ENCODE measurements at places on chromosomes 1 and 21.
A peak's percentile ranks its signal among the peaks of the same experiment; 100 is the strongest.

GRCh38 chr1:158793604-158794003 is 12.6 kb upstream of the OR6N2 start:
- peak; percentile 43 for DNase-seq

DNA sequence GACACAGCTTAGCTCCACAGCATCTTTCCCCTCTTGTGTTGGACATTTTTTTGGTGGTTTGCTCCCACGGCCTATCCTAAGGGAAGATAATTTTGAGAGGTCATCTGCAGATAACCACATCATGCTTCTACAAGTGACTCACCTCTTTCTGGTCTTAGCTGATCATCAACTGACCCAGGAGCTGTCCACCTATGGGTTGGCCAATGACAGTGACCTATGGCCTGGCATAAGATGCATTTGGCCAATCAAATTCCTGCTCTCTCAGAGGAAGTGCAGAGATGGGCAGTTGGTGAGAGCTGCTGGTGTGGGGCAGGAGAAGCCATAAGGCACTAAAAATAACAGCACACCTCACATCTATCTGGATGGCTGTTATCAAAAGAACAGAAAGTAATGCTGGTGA is 100.0 kb upstream of the CLDN14 start:
- DNase-seq, result no peak

DNA sequence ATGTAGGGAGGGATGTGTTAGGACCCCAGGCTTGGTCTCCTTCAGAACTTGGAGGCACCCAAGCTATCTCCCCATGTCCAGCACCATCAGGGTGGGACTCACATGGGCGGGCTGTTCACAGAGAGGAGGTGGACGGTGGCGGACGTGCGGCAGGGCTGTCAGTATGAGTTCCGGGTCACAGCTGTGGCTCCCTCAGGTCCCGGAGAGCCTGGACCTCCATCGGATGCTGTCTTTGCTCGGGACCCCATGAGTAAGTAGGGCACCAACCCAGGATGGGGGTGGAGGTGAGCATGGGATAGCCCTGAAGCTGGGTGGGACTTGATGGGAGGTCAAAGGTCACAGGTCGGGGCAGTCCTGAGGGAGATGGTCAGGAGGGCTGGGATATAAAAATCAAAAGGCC is 27.8 kb downstream of the IGFN1 start:
- no peak for DNase-seq

DNA sequence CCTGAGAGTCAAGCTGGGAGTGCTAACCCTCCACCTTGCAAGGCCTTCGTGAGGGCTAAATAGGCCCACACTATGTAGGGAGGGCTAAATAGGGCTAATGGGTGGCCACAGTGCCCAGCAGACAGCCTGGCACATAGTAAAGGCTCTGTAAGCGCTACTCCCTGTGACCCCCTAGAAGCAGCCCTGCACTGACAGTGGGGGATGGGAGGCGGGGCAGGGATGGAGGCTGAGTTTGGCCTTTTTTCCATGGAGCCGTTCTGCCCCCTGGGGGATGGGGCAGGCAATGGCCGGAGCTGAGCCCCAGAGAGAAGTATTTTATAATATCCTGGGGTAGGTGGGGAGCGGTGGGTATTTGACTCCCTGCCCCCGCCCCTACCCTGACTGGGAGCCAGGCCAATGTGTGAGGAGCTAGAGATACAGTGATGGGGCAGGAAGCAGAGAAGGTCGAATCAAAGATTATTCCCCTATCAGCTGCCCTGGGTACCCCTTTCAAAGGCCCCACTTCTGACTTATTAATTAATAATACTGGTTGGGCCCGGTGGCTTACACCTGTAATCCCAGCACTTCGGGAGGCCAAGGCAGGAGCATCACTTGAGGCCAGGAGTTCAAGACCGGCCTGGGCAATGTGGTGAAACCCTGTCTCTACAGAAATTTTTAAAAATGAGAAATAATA is 42.3 kb downstream of the LACTBL1 start:
- DNase-seq, result peak; percentile 55

DNA sequence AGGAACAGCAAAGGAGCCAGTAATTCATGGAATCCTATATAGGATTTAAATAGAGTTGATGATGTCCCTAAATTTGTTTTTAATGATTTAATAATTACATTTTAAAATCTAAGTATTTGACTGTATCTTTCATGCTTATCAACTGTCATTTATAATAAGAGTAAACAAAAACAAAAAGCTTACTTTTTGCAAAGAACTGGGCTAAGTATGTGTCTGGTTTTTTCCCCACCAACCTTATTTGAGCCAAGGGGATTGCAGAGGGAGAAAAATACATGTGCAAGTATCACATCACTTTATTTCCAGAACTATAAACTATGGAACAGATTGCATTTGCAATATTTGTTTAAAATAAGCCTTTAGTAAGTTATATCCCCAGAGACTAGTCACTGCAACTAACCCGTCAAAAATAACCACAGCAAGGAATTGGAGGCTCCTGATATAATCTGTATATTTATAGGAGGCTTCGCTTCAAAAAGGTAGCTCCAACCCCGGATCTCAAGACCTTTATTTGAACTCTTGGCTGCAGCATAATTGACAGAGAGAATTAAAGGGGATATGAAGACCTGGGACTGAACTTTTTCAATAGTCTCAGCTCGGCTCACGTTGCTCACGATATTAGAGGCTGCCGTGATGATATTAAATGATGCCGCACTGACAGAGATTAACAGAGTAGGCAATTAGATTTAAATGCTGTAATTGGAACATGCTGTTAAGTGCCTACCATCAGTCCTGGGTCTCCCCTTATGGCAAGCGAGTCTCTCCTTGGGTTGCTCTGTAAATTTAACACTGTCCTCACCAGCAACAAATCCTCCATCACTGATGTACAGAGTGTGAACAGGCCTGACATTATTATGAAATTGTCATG is 329.1 kb upstream of the NFIA start:
- no peak for DNase-seq

DNA sequence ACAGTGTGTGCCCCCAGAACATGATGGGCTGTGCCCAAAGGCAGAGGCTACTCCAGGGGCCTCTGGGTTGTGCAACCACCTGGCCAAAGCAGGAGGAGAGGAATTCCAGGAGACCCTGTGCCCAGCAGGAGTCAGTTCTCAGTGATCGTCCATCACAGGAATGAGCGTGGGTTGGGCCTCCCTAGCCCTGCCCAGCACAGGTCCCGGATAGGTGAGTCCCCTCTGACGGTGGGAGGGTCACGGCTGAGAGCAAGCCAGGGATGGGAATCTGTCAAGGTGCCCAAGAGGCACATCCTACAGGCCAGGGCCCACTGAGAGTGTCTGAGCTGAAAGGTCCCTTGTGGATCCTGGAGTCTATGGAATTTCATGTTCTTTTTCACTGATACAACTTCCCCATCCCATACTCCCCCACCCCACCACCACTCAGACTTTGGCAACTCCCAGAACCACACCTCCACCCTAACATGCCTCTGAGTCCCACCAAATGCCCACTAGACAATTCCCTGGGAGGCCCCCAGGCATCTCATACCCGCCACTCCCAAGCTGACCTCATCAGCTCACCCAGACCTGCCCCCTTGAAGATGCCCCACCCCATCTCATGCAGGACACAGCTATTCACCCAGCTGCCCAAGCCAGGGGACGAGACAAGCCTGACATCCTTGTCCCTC is 3.1 kb downstream of the GJB4 start:
- no peak for DNase-seq

DNA sequence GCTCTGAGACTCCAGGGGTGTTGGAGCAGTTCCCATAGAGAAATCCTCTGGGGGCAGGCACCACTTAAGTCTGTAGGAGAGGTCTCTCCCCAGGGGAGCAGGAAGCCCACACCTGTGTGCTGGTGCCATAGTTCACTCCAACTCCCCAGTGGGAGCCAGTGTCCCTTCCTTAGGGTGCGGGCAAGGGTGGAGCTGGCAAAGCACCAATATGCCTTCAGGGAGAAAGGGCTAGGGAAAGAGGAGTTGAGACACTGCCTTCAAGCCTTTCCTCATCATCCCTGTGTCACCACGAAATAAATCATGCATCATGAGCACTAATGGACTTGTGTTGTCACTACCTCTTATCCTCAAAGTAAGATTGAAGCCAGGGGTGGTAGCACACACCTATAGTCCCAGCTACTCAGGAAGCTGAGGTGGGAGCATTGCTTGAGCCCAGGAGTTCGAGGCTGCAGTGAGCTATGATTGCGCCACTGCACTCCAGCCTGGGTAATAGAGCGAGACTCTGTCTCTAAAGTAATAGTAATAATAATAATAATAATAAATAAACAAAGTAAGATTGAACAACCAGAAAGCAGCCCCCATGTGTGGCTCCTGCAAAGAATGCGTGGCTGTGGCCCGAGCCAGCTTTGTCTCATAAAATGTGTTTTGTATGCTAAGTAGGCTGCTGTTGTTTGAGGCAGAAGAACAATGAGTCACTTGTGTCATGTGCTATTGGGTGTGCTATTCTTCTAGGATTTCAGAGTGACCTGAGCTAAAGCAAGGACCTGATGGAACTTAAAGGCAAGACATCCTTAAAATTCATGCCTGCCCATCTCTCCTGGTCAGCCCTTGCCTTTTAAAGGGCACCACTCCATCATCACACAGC is 6.7 kb upstream of the TIE1 start:
- no peak for DNase-seq

DNA sequence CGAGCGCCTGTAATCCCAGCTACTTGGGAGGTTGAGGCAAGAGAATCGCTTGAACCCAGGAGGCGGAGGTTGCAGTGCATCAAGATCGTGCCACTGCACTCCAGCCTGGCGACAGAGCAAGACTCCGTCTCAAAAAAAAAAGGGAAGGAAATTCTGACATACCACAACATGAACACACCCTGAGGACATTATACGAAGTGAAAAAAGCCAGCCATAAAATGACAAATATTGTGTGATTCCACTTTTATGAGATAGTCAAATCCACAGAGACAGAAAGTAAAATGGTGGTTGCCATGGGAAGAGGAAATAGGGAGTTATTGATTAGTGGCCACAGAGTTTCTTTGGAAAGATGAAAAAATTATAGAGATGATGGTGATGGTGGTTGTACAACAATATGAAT is 41.7 kb downstream of the EVI5 start:
- no peak for DNase-seq

DNA sequence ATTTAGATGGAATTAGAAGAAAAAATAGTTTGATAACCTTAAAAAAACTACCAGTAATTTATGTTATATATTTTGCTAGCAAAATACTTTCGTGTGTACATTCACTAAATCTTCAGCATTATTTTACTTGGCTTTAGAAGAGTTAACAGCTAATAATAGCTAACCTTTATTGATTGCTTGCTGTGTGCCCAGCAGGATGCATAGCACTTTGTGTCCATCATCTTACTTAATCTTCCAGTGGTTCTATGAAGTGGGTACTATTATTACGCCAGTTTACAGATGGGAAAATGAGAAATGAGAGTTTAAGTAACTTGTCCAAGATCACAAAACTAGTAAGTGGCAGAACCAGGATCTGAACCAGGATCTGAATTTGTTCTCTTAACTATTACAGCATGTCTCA is 41.7 kb upstream of the GPR25 start:
- no peak for DNase-seq

DNA sequence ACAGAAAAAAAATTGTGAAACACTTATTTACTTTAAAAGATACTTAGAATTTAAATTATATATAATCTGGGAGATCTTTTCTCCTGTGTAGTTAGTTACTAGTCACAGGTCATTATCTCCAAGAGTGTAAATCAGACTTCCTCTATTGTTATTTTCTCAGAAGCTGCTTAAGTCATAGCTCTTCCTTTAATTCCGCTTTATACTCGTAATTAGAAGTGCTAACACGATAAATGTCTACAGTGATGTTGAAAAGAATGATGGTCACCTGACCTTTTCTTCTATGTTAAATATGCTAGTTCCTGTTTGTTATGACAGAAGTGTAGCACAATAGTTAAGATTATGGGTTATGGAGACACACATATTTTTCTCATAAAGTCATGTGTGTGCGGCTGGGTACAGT is 123.6 kb downstream of the TGFB2 start:
- no peak for DNase-seq

GRCh38 chr1:50419907-50420677 is 3.2 kb downstream of the DMRTA2 start:
- DNase-seq, result no peak

DNA sequence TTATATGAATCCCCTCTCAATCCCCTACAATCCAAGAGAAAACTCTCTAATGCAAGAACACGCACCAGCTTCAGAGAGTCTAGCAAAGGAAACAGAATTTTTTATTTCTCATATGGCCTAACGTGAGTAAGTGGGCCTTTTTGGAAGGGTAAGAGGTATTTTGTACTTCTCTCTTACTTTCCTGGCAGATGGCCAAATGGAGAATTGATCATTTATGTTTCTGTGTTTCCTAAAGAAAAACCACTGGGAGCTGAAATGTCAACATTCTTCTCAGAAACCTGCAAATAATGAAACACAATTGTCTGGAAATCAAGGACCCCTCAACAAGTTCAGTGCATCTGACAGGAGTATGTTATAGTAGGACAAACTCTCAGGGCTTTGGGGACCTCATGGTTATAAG is 176.4 kb upstream of the C8B start:
- no peak for DNase-seq

- DNase-seq, result no peak
Observed at GRCh38 chr1:94909486-94909885, 17.4 kb downstream of the CNN3 start.

GRCh38 chr1:152188673-152189591 is 29.9 kb upstream of the RPTN start:
- peak; percentile 75 for DNase-seq

DNA sequence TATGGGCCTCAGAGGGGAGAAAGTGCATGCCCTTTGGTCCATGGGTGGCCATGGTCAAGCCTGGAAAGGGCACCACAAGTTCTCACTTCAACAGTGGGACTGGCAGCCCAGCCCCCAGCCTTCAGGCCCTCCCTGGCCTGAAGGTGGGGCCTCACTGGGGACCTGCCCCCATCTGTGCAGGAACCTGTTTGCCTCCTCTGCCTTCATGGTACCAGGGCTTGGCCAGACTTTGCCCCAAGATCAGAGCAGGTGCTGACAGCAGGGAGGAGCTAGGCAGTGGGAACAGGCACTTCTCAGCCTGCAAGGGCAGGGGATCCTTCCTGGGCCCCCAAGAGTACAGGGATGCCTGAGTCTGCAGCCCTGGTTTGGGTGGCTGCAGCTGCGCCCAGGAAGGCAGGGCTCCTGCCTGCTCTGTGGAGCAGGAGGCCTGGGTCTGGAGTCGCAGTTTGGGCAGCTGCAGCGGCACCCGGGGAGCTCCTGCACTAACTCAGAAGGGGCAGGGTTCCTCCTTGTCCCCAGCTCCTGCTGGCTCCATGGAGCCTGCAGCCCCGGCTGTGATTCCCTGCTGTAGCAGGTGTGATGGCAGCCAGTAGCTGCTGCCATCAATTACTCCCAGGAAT is 460.1 kb upstream of the NCAM2 start:
- DNase-seq, result no peak

GRCh38 chr1:9435153-9435636 is 104.1 kb upstream of the SLC25A33 start:
- no peak for DNase-seq

- DNase-seq, result no peak
Observed at GRCh38 chr21:29301691-29302090, 3.0 kb downstream of the BACH1 start.
